ENCODE measurements at places on chromosomes 4 and X.

DNA sequence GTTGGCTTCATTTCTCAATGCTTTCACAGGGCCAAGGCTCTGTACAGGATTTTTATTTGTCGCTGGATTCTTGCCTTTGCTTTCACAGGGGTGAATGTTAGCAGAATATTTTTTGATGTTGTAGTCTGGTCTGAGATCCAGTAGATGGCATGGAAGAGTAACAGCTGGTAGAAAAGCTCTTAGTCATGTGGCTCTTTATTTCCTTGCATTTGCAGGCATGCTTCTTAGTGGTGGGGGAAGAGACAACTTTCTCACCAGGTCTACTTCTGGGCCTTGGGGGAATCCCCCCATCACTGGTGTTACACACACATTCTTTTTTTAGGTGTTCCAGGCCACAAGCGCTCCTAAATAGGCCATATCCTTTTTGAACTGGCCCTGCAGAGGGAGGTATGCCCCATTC, 58.2 kb upstream of the DKK2 start:
- peak; percentile 14 for DNase-seq

GRCh38 chrX:153665726-153666306, 7.8 kb downstream of the PNCK start:
- DNase-seq: no peak

GRCh38 chrX:155035688-155036087, 9.0 kb downstream of the FUNDC2 start:
- DNase-seq: no peak

GRCh38 chr4:124777007-124777406, 64.5 kb upstream of the ANKRD50 start:
- no peak for DNase-seq

GRCh38 chrX:15128861-15129260, 141.0 kb downstream of the ASB9 start:
- no peak for DNase-seq

DNA sequence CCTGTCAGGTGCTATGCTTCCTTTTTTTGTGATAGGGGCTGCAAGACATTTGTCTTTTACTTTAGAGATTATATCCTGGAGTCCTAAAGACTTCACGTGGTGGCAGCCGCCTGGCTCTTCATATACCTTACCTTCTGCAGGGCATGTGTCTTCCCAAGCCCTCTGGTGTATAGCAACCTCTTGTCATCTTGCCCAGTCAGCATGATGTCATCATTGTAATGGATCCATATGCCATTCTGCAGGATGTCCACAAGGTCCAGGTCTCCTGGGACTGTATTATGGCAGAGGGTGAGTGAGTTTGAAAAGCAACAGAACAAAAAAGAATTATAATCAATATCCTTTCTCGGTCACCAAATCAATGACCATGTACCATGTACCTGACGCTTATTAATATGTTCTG, 82.2 kb upstream of the SCOC start:
- DNase-seq: no peak

Data from HS-5 (cell line).